ENCODE measurements at places on chromosomes 12 and 14.

DNA sequence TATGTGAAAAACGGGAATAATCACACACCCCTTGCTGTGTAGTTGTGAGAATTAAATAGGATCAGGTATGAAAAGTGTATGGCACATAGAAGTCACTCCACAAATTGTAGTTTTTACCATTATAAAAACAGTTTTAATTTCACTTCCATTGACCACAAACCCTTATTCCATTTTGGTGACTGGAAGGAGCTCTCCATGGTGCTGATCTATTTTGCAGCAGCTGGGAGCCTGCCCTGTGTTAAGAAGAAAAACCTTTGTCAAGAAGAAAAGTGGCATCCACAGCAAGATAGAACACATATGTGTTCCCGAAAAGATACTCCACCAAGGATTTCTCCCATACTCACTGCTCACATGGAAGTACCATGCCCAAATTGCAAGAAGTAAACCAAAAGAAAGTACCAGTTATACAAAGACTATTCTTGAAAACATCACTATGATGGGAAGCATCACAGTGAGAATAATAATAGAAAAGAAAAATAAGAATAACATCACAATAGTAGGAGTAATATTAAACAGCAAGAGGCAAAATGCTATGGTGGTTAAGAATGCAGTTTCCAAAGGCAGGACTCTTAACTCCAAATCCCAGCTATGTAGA is 58.7 kb downstream of the TUNAR start:
- no peak for DNase-seq

- DNase-seq: no peak
Measured at GRCh38 chr12:59403259-59403932, 192.4 kb upstream of the SLC16A7 start.

DNA sequence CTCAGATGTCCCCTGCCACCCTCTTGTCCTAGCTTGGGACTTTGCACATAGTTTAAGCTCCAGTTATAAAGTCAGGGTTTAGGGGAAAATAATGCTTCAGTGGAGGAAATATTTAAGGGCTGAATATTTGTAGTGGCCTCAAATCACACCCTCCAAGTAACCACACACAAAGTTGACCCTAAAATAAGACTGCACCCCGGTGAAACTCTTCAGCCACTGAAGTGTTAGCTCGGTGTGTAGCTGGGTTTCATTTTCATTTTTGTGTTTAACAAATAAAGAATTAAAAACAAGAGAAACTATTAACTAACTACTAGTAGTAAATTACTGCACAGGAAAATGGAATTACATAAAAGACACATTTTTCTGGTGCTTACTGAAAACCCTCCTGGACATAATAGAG is 14.8 kb upstream of the BCL11B start:
- DNase-seq: no peak

DNA sequence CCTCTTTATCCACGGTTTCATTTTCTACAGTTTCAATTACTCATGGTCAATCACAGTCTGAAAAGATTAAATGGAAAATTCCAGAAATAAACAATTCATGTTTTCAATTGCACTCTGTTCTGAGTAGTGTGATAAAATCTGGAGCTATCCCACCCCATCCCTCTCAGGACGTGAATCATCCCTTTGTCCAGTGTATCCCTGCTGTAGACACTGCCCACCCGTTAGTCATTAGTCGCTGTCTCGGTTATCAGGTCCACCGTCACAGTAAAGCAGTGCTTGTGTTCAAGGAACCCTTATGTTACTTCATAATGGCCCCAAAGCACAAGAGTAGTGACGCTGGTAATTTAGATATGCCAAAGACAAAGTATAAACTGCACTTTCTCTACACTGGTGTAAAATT is 141.0 kb upstream of the LMNTD1 start:
- DNase-seq: no peak

- no peak for DNase-seq
Measured at GRCh38 chr12:25121916-25122315, 73.0 kb downstream of the DNAI7 start.

DNA sequence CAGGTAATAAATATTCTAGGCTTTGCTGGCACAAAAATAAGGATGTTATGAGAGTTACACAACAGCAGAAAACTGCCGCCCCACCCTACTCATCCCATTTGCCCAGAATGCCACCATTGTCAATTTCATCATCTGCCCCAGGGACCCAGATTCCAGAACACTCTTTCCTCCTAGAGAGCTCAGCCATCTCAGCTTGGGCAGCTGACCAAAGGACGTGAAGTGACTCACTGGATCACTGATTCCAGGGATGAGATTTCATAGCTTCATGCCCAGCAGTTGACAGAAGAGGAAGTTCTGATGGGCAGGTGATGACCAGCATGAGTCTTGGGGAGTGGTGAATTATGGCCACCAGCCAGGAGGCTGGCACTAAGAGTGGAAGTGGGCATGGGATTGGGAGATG is 450.3 kb downstream of the RMST start:
- DNase-seq: no peak

GRCh38 chr14:83356080-83356479 is 1822.4 kb upstream of the SEL1L start:
- no peak for DNase-seq

DNA sequence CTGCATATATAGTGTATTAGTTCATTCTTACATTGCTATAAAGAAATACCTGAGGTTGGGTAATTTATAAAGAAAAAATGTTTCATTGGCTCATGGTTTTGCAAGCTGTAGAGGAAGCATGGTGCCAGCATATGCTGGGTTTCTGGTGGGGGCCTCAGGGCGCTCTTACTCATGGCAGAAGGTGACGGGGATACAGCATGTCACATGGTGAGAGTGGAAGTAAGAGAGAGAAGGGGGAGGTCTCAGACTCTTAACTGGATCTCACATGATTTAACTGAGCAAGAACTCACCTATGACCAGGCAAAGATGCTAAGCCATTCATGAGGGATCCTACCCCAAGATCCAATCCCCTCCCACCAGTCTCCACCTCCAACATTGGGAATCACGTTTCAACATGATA is 15.9 kb upstream of the PAWR start:
- no peak for DNase-seq

DNA sequence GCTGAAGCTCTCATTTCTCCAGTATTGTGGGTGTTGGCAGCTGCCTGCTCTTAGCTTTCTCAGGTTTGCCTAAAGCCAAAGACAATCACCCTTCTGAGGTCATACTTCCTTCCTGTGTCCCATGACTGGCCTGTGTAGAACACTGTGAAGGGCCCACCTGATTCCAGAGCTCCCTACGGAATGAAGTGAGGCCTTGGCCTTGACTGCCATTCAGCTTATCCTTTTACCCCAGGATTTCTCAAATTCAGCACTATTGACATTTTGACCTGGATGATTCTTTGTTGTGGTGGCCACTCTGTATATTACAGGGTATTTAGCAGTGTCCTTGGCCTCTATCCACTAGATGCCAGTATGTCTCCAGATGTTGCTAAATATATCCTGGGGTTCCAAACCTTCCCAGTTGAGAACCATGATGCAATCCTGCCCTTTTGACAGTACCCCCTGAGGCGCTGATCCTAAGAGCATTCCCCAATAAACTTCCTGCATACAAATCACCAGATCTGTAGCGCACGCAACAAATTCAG is 112.3 kb upstream of the KRR1 start:
- no peak for DNase-seq

DNA sequence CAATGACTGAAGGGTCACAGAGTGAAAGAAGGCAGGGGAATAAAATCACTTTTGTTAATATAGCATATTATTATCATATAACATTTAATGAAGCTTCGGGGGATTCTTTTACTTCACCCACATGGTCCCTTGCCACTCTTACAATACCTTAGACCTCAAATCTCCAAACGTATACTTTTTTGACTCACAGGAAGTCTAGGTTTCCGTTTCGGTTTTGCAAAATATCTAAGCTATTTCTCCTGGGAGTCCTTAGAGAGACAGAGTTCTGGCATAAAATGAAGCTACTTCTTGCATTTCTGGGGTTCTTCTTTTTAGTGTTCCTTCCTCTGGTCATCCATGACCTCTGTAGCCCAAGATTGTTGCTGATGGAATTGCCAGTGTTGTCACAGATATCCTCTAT is 590.5 kb upstream of the ATP2B1 start:
- no peak for DNase-seq

GRCh38 chr12:104596898-104597843 is 140.4 kb downstream of the CHST11 start:
- no peak for DNase-seq

DNA sequence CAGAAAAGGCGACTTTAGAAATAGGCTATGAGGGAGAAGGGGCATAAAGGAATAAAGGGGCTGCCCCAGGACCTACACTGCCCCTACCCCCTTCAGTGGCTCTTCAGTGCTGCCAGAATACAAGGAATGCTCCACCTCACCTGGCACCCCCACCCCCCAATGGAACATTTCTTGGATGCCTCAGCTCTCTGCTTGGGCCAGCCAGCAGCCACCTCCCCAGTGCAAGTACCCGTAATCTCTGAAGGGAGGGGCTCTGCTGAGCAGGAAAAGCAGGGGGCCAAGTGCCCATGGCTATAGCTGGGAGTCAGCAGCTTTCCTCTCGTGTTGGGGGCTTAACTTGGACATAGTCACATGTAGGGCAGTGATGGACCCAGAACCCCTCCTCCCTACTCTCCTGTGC is 33.3 kb downstream of the BAZ2A start:
- no peak for DNase-seq

- DNase-seq: no peak
Measured at GRCh38 chr14:86756521-86757190, 1226.7 kb downstream of the FLRT2 start.

DNA sequence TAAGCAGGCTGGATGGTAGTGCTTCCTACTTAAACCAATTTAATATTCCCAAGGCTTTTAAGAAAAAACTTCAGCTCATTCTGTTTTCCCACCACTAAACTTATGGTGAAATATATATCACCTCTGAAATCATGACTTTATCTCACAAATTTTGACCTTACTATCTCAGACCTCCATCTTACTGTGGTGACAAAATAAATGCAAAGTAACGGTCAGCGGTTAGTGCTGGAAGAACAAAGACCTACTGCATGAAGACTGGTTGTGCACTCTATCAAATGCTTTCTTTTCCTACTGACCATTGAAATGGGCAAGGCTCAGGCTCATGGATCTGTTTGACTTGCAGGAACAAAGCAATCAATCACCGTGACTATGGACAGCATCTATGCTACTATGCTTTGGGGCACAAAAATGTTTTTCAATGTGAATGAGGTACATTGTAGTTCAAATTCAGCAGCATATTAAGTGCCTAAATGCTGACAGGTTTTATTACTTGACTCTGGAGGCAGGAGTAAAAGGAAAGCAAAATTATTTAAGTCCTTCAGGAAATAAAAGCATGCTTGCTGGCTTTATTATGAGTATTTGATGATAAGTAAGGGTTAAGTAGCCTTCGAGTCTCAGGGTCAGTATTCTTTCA is 43.1 kb upstream of the GTF2A1 start:
- no peak for DNase-seq

GRCh38 chr14:77120771-77121743 is 20.5 kb downstream of the ZDHHC22 start:
- no peak for DNase-seq

DNA sequence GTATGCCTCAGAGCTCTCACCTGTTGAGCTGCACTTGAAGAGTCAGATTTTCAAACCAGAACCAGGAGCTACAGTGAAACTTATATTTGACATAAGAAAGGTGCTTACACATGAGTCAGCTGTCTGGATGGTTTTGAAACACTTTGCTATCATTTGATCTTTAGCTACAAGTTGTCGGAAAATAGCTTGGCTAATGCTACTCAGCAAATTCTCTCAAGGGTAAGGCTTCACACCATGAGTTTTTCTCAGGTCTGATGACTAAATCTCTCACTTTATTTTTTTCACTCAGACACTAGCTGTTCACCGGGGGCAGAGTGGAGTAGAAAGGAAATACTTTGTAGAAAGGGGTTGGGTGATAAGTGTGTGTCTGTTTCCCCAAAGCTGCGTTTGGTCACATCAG is 171.8 kb downstream of the FLRT2 start:
- no peak for DNase-seq

DNA sequence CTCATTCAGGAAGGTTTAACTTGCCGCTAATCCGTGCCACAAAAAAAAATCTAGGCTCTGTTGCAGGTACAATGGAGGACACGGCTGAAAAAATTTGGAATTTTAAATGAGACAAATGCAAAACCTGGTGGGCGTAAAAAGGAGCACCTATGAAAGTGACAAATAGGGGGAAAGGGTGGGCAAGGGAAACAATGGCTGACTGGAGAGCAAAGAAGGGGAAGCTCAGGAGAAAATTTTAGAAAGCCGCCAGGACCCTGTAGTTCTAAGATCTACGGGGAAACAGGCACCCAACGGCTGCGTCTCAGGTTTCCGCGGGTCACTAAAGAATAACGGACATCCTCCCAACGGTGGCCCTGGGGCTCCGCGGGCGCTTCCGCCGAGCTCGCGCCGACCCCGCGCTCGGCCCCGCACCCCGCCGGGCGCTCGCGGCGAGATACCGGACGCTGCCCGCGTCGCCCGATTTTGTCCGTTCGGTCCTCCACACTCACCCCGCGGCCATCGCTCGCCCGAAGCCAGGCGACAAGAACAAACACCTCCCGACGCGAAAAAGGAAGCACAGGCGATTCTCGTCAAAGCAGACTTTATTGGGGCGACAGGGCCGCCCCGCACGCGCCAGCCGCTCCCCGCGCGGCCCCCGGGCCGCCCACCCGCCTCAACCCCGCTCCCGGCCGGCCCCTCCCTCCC is 1.1 kb upstream of the YY1 start:
- DNase-seq: peak; percentile 43

- DNase-seq: no peak
Measured at GRCh38 chr14:59037086-59037485, 151.4 kb upstream of the DAAM1 start.

DNA sequence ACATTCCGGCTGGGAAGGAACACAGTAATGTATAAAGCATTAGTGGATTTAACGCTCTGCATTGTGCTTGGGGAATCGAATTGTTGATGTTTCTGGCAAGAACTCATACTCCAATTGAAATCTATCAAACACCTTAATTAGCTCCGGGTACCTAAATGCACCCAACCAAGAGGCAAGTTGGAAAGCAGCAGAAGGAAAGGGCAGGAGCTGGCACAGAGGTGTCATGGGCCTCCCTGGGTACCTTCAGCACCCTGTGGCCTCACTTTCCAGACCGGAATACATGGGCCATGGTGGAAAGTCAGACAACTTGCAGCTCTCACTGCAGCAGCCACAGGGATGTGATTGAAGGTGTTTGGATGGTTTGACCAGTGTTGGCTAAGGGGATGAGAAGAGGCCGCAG is 6.8 kb upstream of the BCL11B start:
- no peak for DNase-seq

DNA sequence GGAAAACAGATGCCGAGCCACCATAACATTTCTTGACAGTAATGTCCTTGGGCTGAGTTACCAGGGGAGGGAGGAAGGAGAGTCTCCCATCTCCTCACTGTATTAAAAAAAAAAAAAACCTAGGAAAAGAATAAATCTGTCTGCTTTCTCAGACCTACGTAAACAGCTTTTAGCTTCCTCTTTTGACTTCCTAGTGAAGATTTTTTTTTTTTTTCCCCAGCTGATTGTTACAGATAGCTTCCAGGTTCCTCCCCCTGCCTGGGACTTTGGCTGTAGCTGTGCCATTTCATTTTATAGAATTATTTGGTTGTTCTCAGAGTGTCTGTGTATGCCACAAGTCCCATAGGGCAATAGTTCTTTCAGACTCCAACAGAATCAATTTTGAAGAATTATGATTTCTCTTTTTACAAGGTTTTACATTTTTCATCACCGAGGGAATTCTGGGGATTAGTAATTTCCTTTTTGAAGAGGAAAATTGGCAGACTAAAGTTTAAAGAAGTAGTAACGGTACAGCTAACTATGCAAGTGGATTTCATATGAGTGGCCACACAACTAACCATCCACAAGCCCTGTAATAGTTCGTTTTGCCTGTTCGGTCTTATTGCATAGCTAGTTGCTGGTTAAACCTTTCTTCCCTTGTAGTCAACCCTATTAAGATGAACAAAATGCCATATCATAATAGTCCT is 23.1 kb upstream of the GNS start:
- no peak for DNase-seq

Measured in activated T-cell treated with anti-CD3 and anti-CD28 coated beads for 48 hours (primary cell).